ENCODE measurements at places on chromosomes 12 and 14.

GRCh38 chr12:127024791-127025190, 1242.2 kb upstream of the TMEM132C start:
- DNase-seq = no peak

DNA sequence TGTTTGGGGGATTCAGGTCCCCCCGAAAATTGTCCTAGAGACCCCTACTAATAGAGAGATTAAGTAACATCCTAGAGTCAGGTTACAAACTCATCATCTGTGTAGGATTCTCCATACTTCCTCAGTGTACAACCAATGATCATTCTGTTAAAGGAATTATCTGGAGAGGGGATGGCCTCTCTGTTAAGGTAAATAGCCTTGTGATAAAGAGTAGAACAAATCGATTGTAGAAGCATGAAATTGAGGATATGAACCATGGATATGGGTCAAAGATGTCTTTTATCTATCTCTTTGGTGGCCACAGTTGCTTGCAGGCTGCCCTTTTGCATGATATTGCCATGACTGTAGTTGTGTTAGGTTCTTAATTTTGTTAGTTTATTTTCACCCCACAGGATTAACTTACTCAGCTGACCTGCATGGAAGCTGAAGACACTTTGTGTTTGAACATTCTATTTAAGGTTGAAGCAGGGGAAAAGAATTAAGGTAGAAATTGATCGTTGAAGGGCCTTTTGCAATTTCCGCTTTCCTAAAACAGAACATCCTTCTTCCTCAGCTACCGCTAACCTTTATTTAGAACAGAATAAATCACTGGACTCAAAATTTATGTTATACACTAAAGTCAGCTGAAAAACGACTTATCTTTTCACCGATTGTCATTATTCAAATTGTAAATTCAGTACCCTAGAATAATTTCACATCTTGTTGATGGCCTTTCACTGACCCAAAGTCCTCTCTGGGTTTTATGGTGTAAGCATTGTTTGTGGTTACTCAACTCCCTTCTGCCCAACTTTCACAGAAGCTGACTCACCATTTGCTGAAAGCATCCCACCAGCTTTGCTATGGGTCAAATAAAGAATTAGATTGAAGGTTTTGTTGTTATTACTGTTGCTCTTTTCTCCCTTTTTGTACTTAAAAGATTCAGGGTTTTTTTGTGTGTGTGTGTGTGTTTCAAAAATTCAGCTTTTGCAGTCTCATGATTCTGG, 52.3 kb downstream of the IRAK3 start:
- DNase-seq = peak; percentile 74

DNA sequence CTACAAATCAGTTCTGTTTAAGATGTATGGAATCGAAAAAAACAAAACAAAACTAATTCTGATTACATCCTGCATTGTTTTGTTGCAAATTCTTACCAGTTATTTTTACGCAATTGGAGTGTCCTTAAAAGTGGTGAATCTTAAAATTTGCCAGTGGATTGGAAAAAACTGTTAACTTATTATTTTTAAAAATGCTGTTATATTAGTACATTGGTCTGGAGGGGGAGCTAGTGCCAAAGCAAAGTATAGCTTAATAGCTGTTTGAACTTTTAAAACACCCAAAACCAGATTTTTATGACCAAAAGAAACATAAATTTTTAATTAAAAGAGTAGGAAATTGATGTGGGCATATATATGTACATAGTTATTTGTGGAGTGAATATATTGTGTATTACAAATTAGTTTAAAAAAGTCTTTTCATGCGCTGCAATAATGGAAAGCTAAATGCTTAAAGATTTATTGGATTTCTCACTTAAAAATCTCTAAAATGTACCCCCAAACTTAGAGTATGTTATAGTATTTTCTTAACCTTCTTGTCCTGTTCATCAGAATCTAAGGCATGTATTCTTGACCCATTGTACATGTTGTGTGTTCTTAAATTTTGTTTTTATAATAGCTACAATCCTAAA, 2.5 kb downstream of the FUT8 start:
- peak; percentile 60 for DNase-seq

DNA sequence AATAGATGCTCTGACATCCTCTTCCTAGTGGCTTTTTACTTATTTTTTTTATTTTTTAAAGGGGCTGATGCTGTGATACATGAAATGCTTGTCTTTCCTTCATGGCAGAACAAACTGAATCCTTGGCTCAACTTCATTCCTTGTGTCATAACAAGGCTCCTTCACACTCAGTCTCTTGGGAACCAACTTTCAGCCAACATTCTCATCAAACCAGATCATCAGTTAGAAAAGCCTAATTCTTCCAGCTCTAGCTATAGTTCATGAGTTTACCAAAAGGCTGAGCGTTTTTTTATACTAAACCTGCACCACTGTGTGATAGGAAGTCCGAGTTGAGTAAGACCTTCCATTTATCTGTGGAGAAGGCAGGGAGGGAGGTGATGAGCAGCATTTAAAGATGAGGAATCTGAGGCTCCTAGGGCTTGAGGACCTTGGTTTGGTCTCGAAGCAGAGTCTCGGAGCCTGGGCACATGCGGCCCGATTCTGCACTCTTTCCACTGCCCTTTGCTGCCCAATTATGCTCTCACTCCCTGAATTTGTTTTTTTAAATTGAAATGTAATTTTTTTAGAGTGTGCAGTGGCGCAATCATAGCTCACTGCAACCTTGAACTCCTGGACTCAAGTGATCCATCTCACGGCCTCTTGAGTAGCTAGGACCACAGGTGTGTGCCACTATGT, 8.2 kb downstream of the GPRC5D start:
- no peak for DNase-seq

DNA sequence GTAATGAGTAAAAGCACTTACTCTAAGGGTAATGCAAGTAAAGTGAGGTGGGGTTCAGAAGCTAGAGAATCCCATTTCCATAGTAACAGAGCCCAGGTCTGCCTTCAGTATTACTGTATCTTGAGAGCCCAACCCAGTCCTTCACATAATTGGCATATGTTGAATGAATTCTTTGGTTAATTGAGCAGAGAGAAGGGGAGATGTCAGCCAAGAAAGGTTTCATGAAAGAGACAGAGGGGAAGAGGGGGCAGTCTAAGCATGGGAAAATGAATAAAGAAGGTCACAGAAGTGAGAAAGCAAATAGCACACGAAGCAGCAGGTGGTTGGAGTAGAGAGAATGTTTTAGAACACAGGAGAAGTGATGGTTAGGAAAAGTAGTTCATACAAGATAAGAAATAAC, 371.1 kb downstream of the SEC23A start:
- no peak for DNase-seq

DNA sequence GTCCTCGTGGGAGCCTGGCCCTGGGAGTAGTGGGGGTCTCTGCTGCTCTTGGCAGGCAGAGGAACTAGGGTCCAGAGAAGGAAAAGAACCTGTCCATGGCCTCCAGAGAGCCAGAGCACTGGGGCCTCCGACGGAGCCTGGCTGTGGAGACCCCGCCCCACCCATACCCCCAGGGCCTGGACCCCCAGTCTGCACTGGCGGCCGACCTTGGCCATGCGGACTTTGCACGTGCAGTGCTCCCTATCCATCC, 1.1 kb downstream of the BEGAIN start:
- no peak for DNase-seq

GRCh38 chr12:47551426-47551851, 154.4 kb downstream of the RPAP3 start:
- no peak for DNase-seq

GRCh38 chr12:119060847-119061796, 79.8 kb downstream of the SRRM4 start:
- peak; percentile 18 for DNase-seq

DNA sequence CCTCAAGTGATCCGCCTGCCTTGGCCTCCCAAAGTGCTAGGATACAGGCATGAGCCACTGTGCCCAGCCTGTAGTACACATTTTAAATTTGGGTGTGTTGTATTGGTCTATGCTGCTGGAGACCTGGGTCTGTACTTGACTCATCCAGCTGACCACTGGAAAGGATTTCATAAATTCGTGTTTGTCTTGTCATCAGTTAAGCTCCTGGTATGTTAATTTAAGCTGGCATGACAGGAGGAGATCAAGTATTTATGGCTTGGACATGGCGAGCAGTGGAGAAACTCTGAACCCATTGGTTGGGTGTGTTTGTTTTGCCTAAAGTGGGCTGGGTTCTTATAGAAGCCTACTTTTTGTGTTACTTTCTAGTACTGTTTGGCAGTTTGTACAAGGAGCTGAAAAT, 24.2 kb downstream of the YY1 start:
- no peak for DNase-seq

DNA sequence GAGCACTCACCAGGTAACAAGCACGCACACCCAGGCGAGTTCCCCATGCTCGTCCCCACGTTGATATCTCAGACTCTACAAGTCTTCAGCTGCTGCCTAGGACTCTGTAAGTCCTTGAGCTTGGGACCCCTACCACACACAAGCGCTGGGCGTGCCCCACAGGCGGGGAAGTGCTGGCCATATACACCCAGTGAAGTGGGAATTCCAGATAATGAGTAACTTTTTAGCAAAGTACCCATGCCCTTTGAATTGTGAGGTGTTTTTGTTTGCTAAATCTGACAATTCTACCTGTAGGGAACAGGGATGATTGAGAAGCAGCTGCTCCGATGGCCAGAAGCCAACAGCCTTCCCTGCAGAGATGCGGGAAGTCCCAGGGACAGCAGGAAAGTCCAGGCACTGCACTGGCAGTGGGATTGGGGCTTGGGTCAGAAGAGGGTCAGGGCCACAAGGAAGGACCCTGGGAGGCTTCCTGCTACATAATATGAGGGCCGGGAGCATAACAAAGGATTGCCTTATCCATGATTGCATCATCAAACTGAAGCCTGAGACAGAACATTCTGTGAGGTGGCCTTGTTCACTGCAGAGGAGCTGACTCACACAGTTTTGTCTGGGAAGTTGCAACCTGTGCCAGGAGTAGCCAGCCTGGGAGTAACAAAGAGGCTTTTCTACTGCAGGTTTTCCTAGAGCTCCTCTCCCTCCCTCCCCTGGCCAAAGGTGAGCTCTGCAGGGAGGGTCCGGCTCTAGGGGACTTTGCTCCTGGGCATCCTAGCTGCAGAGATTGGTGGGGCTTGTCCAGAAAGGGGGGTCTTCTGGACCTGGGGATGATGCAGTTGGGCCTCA, 13.2 kb upstream of the SERPINA3 start:
- no peak for DNase-seq

GRCh38 chr12:80627782-80628181, 79.7 kb upstream of the MYF6 start:
- no peak for DNase-seq

- DNase-seq = no peak
Observed at GRCh38 chr12:15563663-15564062, 225.5 kb downstream of the EPS8 start.

DNA sequence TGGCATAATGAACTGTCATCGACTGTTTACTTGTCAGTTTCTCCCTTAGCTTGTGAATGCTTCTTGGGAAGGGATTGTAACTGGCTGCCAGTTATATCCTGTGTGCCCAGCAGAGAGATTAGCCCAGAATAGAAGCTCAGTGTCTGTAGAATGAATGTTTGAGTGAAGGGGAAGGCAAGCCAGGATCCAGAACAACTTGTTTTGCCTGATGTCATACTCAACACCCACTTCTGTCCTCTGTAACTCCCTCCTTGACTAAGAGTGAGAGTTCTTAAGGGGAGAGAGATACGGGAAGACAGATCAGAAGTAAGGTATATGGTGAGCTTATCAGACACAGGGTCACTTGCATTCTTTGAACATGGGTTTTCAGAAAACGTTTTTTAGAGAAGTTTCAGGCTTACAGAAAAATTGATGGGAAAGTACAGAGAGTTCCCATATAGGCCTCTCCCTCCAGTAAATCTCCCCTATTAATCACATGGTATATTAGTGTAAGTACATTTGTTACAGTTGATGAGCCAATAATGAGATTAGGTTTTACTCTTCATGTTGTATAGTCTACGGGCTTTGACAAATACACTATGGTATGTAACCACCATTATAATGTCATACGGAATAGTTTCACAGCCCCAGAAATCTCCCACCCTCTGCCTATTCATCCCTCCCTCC, 5.6 kb upstream of the SPPL3 start:
- DNase-seq = no peak

DNA sequence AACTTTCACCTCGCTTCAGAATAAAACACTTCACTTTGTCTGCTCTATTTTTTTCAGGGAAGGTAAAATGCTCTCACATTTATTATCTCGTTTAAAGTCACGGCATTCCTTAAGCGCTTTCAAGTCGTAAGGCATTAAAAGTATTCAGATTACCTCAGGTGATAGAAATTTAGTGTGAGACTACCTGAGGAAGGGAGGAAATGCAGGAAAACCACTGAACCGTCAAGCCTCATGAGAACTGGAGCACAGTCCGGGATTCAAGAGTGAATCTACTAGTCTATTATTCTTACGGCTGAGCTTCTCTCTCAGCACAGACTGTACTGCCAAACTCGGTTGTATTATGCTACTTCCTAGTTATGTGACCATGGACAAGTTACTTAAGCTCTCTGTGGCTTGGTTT, 8.3 kb upstream of the PPFIBP1 start:
- DNase-seq = no peak

GRCh38 chr12:64531665-64532334, 78.5 kb upstream of the RASSF3 start:
- no peak for DNase-seq

DNA sequence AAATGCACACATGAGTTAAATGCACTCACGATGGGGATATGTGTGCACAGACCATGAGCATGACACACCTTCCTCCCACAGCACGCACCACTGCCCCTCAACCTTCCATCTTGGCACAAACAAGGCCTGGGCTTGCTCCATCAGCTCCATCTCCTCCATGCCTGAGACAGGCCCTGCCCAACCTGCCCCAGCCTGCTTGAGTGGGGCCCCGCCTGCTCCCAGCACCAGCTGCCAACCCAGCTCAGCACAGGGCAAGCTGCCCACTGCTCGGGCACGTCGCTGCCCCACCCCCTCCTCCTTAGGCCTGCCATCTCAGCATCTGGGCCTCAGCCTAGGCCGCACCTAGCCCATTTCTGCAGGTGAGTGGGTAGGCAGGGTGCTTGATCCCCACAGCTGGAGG, 27.6 kb upstream of the KRT78 start:
- no peak for DNase-seq

DNA sequence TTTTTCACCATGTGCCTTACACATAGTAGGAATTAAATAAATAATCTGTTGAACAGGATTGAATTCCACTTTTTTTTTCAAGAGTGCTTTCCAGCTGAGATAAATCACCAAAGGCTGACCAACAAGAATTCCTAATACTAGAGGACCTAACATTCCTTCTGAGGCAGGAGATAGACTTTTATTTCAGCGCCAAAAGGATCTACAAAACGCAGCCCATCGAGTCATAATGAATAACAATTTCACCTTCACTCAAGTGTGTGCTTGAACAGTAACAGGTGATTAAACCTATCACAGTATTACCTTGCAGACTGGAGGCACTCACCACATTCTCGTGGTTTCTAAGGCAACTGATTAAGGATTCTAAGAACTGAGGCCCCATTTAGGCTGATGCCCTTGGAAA, 224.3 kb upstream of the ATP2B1 start:
- DNase-seq = no peak

GRCh38 chr12:106999446-106999845, 12.5 kb upstream of the MTERF2 start:
- DNase-seq = no peak

GRCh38 chr14:34238610-34239009, 223.4 kb downstream of the SPTSSA start:
- no peak for DNase-seq

Data from Kasumi-1 (cell line).